Stimulated activated CD4-positive, alpha-beta T cell treated with anti-CD3 and anti-CD28 coated beads, Interleukin-15, amount 100 ng/mL, for 48 hours (primary cell): ENCODE measurements at places on chromosomes 4 and X.

DNA sequence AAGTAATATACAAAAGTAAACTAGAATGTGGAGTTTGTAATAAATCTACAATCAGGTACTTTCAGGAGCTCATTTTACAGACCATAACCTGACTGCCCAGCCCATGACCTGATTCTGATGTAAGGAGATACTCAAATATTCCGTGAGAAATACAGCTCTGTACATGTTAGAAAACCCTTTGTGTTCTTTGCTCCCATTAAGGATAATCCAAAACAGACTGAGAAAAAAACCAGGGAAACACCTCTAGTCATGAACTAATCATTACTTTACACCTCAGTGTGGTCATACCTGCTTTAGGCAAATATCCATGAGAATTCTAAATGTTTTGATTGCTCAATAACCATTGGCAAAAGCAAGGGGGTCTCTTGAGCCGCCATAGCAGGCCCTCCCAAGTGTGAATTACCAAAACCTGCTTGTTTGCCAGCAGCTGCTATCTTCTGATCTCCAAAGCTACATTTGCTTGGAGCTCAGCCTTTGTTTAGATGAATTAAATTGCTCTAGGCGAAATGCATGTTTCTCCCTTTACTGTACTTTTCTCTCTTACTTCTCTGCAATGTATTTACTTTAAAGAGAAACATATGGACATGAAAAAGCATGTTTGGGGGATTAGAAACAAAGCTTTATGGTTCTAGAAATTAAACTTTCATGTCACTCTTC lies 79.1 kb downstream of the ANKRD50 start:
- no peak for DNase-seq

DNA sequence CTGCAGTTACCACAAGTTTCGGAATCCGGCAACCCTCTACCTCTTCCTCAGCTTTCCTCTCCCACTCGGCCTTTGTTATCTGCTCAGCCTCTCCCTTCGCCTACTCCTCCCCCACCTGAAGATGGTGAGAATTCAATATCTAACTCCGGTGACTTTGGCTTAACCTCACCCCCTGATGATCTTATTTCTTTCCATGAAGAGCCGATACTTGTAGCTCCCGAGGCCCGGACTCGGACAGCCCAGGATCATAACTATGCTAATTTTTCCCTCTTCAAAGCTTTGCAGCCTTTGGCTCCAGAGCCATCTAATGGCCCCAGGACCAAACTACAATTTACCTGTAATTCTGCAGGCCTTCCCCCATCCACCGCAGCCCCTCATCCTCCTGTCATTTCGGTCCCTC lies 32.0 kb upstream of the MGST2 start:
- no peak for DNase-seq

DNA sequence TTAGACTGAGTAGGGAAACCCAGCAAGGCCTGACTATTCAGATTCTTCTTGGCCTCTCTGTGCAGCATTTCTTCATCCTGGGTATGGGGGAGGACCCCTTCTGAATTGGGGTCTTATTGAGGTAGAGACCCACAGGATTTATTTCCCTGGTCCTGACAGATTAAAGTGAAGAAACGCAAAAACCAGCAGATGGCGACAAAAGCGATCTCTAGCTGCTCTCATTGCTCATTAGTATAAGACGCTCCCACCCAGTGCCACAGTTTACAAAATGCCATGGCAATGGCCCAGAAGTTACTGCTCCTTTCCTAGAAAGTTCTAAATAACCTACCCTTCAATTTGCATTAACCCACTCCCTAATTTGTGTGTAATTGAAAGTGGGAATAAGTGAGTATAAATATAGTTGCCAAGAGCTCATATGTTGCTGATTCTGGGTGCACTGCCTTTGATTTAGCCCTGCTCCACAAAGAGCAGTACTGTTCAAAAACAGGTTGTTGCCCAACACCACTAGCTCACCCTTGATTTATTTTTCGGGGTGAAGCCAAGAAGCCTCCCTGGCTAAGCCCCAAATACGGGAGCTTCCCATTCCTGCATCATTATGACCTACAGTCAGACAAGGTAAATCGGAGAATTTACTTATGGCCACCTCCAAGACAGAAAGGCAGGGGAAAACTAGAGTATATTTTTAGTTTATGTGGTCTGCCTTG lies 3.7 kb upstream of the BEX4 start:
- no peak for DNase-seq

DNA sequence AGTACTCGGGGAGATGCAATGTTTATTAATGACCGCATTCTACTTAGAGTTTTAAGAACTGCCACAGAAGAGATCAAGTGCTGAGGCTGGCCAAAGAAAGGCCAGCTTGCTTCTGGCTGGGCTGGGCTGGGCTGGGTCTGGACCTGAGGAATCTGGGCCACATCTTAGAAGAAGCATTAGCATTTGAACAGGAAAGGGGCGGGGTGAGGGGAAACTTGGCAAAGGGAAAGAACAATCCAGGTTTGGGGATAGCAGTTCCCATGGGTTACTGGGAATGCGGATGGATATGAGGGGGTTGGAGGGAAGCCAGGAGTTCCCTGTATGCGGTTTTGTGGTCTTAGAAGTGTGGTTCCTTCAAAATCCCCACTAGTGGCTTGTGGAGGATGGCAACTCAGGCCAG lies 83.3 kb downstream of the CLDN34 start:
- DNase-seq, result no peak

- no peak for DNase-seq
These were observed 1049.9 kb upstream of the TENM3 start for GRCh38 chr4:181193131-181193930.

DNA sequence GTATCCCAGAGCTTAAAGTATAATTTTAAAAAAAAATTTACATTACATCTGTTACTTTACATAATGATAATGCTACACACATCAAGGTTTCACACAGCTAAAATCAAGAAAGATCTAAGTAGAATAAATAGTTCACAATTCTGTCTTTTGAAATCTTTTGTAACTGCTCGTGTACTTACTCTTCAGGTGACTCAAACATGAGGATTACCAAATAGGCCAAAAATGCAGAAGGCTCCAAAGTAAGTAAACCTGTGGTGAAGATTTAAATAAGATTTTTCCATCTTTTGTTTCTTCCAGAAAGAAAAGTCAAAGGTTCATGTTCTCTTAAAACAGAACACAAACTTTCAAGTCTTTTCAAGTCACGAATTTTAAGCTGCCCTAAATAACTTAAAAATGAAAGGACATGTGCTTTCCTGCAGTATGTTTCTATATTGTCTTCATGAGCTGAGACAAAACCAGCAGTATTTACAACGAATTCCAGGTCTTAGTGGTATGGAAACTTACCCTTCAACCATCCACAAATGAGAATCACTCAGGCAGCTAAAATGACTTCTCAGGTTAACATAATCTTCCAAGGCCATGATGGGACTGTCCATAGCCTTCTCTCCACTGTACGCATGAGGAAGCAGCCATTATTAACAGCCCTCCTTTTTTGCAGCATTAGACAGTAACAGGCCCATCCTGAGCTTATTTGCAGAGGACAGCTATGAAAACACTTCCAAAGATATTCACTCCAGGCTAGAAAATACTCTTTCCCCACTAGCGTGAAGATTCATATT lies 172.8 kb upstream of the EDNRA start:
- no peak for DNase-seq

GRCh38 chrX:107574711-107575110 lies 53.6 kb upstream of the PRPS1 start:
- no peak for DNase-seq

GRCh38 chr4:189792924-189793618 lies 147.6 kb upstream of the FRG1 start:
- peak; percentile 51 for DNase-seq

- no peak for DNase-seq
These were observed 106.8 kb upstream of the SLC4A4 start for GRCh38 chr4:71232056-71232430.
